Activated CD4-positive, alpha-beta memory T cell treated with anti-CD3 and anti-CD28 coated beads for 36 hours (primary cell): ENCODE measurements at places on chromosomes 2 and 18.

- DNase-seq = no peak
These were observed 310.1 kb downstream of the EXOC6B start for GRCh38 chr2:72515696-72516095.

DNA sequence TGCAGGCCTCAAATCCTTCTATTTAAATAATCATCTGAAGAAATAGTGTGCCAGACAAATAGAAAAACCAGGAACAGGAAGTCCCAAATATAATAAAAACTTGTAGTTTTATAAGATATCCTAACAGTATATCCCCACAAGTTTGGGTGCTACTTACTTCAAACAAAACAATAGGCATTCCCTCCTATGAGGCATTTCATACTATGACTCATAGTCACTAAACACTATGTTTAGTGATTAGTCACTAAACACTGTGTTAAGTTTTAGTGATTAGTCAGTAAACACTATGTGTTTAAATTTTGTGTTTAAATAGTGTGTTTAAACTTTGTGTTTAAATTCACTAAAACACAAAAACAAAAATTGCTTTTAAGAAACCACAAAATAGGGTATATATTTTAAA lies 407.0 kb upstream of the CDH19 start:
- DNase-seq = no peak

- no peak for DNase-seq
These were observed 176.9 kb downstream of the KCNH7 start for GRCh38 chr2:162661618-162662017.

- no peak for DNase-seq
These were observed 126.2 kb downstream of the DPP4 start for GRCh38 chr2:161947836-161948235.

DNA sequence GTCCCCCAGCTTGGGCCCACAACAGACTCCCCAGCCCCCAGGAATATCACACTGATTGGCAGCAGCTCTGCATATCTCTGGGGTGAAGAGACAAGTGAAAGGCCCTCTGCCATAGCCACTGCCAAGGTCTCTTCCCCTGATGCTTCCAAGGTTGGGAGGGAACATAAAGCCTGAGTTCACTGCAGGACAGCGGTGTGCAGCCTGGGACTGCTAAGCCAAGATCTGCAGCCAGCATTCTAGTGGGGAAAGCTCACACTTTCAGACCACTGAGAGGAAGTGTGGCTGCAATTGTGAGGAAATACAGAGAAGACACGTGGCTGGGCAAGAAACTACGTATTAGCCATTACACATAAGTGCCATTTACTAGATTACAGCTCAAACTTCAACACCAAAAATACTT lies 100.7 kb downstream of the MAIP1 start:
- DNase-seq = no peak

- peak; percentile 94 for DNase-seq
These were observed 4.6 kb upstream of the ARID5A start for GRCh38 chr2:96531872-96532505.

DNA sequence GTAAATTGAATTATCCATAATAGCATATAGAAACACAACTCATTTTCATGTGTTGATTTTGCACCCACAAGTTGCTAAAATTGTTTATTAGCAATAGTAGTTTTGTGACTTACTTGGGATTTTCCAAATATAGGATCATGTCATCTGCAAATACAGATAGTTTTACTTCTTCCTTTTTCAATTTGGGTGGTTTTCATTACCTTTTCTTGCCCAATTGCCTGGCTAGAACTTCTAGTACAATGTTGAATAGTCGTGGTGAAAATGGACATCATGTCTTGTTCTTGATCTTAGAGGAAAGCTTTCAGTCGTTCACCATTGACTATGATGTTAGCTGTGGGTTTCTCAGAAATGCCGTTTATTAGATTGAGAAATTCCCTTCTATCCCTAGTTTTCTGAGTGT lies 60.2 kb upstream of the TCF7L1 start:
- DNase-seq = no peak

- DNase-seq = no peak
These were observed 118.1 kb downstream of the ABCA12 start for GRCh38 chr2:215020283-215020682.

- no peak for DNase-seq
These were observed 90.3 kb upstream of the BARD1 start for GRCh38 chr2:214899751-214900150.

DNA sequence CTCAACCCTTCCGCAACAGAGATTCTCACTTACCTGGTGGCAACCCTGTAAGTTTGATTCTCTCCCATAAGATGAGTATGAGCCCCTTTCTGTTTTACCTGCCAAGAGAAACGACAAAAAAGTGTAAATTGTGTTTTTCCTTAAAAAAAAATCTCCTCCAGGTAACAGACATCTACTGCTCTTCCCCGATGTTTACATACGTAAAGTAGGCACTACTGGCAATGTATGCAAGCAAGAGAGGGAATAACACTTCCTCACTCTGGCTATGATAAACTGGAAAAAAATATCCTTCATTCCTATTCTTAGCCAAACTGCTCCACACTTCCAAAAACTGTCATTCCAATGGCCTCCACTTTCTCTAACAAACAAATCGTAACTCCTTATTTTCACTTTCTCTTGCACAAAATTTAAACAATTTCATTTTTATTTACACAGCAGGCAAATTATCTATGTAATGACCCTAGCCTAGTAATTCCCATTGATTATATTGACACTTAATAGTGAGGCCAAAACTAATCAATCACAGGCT lies 184.5 kb downstream of the TCF4 start:
- no peak for DNase-seq

- no peak for DNase-seq
These were observed 137.3 kb upstream of the PID1 start for GRCh38 chr2:229408356-229408755.

DNA sequence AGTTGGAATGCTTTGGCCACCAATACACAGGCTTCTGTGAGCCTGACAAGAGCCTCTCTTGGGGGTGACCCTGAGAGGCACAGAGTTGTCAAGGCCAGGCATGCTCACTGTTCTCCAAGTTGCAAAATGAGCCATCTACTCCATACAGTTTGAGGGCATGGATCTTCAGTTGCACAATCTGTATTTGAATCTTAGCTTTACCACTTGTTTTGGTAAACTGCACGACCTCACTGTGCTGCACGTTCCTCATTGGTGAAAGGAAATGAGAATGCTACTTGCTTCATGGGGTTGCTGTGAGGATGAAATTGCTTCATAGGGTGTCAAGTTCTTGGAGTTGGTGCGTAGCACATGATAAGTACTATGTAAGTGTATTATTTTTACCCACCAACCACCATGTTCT lies 12.0 kb upstream of the HAAO start:
- no peak for DNase-seq

- no peak for DNase-seq
These were observed 300.1 kb downstream of the TSN start for GRCh38 chr2:122055521-122055931.

DNA sequence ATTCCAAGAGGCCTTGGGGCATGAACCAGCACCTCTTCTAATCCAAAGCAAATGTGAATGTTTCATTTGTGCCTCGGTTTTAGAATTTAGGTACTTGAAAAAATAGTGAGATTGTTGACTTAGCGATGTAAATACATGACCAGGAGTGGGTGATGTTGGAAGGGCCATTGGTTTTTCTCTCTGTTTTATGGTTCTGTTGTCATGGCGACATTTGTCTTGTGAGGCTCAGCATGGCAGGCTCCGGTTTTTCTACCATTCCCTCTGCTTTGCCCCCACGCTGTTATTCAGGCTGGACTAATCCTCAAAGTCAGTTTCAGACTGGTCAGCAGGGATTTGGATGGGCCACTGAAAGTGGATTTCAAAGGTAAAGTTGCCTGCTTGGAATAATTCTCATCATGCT lies 255.4 kb downstream of the ALPK2 start:
- DNase-seq = no peak

GRCh38 chr2:185813707-185814106 lies 75.1 kb downstream of the FSIP2 start:
- no peak for DNase-seq

- DNase-seq = no peak
These were observed 263.4 kb downstream of the AGAP1 start for GRCh38 chr2:235757212-235757611.

- peak; percentile 53 for DNase-seq
These were observed 129.6 kb upstream of the COPS8 start for GRCh38 chr2:236956031-236956618.

GRCh38 chr2:203743441-203743981 lies 37.1 kb downstream of the CD28 start:
- no peak for DNase-seq

GRCh38 chr2:204205082-204205481 lies 268.5 kb downstream of the ICOS start:
- DNase-seq = no peak

DNA sequence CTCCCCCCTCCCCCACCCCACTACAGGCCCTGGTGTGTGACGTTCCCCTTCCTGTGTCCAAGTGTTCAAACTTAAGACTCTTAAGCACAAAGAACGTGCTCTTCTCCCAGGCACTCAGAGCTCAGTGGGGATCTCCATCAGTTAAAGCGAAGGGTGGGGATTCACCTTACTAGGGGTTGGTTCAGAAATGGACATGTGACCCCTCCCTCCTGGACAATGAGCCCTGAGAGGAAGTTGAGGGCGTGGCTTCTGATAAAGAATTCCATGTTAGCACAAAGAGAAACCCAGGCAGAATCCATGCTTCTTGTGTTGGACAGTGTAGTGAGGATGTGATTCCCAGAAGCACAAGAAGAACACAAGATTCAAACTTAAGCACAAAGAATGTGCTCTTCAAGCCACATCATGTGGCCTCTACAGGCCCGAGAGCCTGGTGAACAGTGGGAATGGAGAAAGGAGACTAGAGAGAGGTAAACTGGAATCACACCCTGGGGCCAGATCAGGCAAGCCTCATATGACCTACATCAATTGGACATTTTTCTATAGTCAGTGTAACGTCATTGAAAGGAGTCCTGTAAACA lies 78.1 kb upstream of the TTC39C start:
- DNase-seq = no peak

DNA sequence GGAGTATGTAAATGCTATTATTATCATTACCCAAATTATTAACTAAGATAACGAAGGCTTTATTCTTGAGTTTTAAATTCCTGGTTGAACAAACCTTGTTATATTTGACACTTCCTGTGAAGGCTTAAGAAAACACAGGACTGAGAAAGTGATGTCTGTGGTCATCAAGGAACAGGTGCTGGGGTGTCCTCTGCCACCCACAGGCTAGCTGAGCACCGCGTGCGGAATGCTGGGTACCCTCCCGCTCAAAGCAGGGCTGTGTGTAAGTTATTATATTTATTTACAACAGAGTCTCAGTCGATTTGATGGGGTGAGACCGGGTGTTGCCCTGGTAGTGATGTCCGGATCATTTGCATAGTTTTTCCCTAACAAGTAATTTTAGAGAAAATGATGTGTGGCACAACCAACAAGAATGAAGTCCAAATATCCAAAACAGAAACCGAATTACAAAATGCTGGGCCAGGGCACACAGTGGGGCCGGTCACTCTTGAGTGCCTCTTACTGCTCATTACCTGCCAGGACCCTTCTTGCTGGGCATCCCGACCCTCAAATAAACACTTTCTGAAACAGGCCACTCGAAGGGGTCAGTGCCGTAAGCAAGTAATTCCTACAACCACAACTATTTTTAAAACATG lies 49.2 kb downstream of the TMEM18 start:
- DNase-seq = no peak

DNA sequence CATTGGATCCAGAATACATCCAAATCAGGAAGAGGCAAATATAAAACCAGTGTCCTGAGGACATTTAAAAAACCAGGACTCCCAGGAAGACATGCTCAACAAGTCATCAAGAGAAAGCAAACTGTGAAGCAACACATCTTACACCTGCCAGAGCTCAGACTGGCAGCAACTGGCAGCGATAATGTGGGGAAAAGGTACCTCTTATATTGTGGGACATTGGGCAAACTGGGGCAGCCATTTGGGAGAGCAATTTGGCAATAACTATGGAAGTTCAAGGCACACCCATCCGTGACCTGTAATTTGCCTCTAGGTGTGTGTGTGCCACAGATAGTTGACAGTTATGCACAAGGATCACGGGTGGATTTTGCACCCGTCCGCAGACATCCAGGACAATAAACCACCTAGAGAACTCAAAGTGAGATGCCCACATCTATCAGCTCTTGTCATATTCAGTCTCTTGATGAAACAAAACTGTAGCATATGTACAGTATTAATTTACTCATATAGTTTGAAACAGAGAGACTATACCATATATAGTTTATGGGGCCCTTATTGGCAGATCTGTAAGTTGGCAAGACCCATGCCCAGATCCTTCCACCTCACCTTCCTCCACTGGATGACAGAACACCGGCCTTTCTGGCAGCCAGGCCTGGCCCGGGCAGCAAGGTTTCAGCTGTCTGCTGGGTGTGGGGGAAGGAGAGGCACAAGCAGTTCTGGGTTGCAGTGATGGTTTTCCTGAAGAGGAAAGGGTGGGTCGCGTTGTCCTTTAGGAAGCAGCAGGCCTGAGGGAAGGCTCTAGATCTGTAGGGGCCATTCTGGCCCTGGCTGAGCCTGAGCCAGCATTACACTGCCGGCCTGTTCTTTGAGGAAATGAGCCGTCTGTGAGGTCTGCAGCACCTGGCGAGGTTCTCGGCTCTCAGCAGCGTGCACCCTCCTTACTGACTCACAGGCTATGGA lies 18.8 kb downstream of the HJURP start:
- no peak for DNase-seq

DNA sequence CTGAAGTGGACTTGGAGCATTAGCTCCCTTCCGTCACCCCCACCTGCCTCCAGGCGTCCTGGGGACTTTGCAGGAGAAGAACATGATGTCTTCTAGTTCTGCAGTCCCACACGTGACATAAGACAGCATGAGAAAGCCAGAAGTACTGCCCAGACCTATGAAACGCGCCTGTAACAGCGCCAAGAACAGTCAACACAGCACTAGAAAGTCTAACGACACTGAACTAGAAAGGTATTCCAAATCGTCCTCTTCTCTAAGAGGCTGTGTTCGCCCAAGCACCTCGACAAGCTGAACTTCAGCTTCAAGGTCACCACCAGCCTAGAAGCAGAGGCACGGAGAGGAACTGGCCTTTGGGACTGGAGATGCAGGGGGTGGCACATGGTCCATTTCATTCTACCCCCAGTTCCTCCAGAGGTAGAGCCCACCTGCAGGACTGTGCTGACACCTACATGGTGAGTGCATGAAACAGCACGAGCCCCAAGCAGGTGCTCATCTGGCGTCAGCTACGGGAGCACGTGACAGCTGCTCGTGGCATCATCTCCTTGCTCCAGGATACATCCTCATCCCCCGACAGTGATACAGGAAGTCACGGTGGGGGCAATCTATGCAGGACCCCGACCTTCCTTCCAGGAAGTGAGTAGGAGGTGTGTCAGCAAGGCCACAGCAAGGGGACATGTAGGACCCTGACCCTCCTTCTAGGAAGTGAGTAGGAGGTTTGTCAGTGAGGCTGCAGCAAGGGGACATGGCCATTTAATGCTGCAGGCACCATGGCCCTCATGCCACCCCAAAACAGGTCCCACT lies 3.7 kb downstream of the HDAC4 start:
- peak; percentile 46 for DNase-seq

DNA sequence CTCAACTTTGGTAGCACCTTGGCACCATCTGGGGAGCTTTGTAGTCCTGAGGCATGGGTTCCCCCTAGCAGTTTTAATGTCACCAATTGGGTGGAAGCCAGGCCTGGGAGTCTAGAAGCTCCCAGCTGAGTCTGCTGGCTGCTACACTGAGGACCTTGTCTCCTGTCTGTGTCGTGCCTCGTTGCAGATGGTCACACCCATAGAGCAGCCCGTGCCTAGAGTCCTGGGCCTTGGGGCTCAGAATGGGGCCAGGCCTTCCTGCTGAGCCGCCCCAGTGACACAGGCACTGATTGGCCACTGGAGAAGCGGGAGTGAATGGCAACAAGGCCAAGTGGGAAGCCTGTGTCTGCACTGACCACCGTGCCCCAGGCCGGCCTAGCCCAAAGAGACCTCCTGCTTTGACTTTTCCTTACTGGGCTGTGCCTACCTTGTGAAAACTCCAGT lies 113.2 kb downstream of the SH3RF3 start:
- DNase-seq = no peak
